HFFc6 (cell line): ENCODE measurements at places on chromosomes 7 and 10. TPM values are rescaled to one million over a fixed set of nuclear protein-coding genes. Genes with fewer than 3 reads are reported as not detected.

Gene FAS
- 51.7 to 56.5 TPM (median 52.1 TPM) in 3 replicates for total RNA-seq

DNA sequence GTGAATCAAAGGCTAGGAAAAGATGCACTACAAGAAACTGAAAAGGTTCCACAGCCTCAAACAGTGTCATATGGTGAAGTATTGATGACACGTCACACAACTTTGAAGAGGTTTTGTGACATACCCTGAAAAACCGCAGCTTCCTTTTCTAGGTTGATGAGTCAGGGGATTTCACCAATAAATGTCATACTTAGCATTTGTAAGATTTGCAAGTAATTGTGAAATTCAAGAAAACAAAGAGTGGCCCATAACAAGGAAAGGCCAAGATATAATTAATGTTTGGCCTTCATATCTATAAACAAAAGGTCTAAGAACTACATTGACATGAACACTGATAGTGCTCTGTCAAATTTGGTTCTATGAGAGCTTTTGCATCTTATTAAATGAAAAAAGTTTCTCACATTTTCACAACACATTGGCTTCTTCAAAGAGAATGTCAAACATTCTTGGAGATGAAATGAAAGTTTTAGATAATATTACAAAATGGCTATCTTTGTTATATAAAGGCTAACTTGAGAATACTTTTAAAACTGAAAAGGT is 62.0 kb upstream of the NAMPT start:
- DNase-seq: peak; percentile 87

GRCh38 chr7:134798155-134798554 is 18.7 kb downstream of the CALD1 start:
- no peak for DNase-seq

GRCh38 chr7:43117095-43117494 is 4.6 kb downstream of the HECW1 start:
- no peak for DNase-seq

GRCh38 chr7:1562597-1563051 is 6.6 kb upstream of the TMEM184A start:
- DNase-seq: no peak

Gene PHYHIPL
- total RNA-seq: not detected in 2 replicates

Gene WASHC2C
- 28.3 to 31.6 TPM (median 28.6 TPM) in 3 replicates for total RNA-seq

DNA sequence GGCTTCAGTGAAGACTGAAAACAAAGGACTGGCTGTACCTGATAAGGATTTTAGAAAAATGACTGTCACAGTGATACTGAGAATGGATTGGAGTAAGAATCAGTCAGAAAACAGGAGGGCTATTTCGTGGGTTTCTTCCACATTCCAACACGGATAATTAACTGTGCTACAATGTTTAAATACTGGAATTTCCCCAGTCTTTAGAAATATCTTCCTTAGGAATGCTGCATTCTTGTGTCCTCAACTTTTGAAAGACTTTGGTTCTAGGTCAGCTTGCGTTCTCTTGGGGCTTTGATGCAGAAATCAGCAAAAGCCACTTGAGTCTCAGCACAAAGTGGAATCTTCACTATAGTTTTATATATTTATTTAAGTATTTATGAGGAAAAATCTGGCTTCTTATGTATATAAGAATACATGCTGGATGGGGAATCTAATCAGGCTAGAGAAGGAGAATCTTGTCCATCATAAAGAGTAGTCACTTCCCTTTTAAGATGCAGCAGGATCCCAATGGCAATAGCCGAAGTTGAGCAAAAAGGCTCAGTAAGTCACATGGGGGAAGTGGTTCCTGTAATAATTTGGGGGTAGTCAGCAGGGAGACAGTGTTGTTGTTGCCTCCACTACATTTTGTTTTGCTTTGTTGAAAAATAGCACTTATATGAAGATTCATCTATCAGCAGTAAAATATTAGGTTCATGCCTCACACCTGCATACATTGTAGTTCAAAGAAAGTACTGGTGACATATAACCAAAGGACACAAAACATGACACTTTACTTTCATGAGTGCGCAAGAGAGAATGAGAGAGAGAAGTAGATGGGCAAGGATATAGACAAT is 86.0 kb downstream of the CH25H start:
- no peak for DNase-seq

- no peak for DNase-seq
Measured at GRCh38 chr7:149071641-149072437, 18.7 kb downstream of the ZNF786 start.

Gene CARD11
- not detected in 2 replicates for total RNA-seq

Gene FAM13C
- total RNA-seq: not detected in 3 replicates

Gene SSC4D
- 0.23 and 0.89 TPM in 2 replicates for total RNA-seq

Gene OLAH
- not detected in 3 replicates for total RNA-seq

Gene ANKRD22
- total RNA-seq: not detected in 3 replicates

- DNase-seq: no peak
Measured at GRCh38 chr7:87482115-87482514, 6.6 kb upstream of the ABCB4 start.

Gene AFAP1L2
- total RNA-seq: not detected in 3 replicates

DNA sequence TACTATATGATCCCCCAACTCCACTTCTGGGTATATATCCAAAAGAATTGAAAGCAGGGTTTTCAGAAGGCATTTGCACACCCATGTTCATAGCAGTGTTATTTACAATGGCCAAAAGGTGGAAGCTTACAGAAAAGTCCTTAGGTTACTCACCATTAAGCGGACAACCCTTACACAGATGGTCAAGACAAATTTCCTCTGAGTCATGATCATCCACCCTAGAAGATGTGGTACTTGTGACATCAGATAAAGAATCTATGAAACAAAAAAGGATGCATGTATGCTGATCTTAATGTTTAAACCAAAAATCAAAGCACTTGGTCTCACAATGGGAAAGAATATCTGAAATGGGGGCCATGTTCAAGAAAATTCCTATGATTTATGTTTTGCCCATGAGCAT is 31.1 kb downstream of the ZC3HAV1 start:
- peak; percentile 42 for DNase-seq

DNA sequence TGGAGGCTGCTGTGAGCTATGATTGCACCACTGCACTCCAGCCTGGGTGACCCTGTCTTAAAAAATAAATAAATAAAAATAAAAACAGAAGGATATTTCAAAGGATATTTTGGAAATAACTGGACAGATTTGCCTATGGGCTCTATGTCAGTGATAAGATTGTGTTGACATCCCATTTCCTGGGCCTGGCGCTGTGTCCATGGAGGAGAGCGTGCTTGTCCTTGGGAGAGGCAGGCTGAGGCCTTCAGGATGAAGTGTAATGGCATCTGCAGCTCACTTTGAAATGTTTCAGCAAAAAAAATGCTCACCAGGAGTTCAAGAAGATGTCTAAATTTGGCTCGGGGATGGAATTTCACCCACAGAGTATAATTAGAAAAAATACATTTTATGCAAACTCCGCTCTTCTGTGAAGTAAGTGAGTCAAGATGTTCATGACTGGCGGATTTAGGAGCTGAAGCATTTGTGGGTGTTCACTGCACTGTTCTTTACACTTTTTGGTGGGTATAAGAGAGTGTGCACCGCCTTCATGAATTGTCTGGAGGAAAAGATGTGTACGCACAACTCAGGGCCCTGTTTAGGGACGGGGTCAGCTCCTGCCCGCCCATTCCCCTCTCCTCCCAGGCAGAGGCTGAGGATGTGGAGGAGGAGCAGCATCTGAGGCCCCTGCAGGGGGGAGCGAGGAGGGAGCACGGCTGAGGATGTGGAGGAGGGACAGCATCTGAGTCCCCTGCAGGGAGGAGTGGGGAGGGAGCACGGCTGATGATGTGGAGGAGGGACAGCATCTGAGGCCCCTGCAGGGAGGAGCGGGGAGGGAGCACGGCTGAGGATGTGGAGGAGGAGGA is 18.5 kb upstream of the FOXL3 start:
- peak; percentile 6 for DNase-seq

Gene RGR
- not detected in 3 replicates for total RNA-seq

DNA sequence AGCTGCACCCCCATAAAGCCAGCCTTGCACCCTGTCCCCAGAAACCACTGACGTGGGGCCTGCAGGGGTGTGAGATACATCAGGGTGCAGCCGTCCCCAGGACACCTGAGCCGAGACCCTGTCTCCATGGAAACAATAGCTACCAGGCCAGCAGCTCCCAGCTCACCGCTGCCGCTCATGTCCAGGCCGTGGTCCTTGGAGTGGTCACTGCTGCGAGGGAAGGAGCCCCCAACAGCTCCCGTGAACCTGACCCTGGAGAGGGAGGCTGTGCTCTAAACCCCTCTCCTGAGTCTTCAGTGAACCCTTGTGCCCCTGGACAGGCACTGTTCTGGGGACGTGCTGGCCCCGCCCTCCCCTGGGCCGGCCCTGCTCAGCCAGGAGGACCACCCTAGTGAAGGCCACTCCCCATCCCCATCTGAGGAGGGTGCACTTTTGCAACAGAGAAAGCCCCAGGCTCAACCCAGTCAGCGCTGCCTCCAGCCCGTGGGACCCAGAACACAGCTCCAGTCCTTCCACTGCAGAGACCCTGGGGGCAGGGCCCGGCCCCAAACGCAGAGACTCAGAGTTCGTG is 19.6 kb upstream of the INPP5A start:
- no peak for DNase-seq

DNA sequence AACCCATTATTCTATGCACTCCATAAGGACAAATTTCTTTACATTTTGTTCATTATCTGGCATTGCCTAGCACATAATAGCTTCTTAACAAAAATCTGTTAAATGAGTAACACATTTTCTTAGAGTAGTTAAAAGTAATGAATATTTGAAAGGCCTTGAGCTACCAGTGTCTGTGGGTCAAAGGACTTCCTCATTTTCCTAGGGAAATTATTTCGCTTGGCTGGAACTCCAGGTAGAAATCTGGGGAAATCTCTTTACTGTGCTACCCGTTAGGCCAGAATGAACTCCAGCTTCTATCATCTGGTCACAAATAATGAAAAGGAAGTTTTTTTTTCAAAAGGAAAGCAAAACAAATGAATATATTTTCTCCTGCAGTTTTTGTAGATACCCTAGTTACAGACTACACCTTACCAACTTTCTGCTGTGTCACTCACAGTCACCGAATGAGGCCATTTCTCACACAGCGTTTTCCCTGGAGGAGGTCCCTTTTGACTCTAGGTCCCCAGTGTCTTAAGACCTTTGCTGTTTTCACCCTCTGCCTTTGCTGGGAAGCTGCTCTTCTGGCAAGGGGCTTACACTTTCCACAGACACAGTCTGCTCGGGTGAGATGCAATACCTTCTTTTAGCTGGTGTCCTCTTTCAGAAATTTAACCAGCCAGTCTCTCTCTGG is 1.6 kb downstream of the SAMD9L start:
- DNase-seq: no peak

DNA sequence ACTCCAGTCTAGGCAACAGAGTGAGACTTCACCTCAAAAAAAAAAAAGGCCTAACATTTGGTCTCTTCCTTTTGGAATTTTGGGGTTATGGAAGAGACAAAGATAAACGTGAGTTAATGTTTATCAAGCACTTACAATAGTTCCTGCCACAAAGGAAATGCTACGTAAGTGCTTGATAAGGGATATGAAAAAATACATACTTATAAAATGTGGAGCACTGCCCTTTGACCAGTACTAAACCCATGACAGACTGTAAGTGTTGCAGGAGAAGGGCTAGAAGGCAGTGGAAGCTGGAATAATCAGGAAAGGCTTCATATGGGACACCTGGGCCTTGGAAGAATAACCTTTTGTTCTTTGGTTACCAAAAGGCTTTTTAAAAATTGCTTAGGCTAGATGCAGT is 25.5 kb downstream of the TMEM248 start:
- no peak for DNase-seq

Gene KIAA1549
- total RNA-seq: 7.0 and 10.9 TPM in 2 replicates

Gene KCTD7
- total RNA-seq: 8.7 to 10.8 TPM (median 10.6 TPM) in 3 replicates

- DNase-seq: no peak
Measured at GRCh38 chr7:2060701-2061100, 172.0 kb downstream of the MAD1L1 start.

- peak; percentile 4 for DNase-seq
Measured at GRCh38 chr7:78368771-78369170, 570.2 kb downstream of the PHTF2 start.

DNA sequence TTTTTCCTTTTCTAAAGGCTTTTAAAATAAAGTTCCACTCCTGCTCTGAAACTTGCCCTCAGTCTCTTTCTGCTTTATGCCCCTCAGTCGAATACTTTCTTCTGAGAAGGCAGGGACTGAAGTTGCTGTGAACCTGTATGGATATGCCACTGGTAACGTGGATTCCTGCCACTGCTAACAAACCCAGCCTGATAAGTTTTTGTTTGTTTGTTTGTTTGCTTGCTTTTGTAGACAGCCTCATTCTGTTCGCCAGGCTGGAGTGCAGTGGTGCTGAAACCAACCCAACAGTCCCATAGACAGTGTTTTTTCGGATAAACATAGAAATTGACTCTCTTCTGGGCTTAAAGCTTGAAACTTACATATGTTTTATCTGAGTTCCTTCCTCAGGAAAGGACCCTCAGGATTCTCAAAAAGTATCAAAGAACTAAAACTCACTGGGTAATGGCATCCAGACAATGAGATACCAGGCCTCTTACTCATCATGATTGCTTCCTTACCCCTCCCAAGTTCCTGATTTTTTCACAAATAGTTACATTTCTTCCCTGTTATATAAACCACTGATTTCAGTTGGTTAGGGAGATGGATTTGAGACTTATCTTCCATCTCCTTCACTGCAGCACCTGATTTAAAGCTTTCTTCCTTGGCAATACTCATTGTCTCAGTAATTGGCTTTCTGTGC is 273.6 kb downstream of the SDHAF3 start:
- no peak for DNase-seq

DNA sequence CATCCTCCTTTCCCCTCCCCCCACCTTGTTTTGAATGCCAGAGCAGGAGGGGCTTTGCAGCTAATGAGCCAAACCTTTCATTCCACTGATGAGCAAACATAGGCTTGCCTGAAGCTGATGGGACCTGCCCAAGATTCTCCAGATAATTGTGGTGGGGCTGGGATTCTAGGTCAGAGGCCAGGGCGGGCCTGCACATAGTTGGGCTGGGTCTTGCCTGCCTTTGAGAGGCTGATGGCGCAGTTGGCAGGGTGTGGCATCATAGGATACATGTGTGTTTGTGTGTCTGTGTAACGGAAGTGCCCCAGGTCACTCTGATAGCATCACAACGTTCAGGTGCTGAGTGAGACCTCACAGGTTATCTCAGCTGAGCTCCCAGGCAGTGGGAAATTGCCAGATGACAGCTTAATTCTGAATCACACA is 22.9 kb downstream of the BTBD16 start:
- no peak for DNase-seq

DNA sequence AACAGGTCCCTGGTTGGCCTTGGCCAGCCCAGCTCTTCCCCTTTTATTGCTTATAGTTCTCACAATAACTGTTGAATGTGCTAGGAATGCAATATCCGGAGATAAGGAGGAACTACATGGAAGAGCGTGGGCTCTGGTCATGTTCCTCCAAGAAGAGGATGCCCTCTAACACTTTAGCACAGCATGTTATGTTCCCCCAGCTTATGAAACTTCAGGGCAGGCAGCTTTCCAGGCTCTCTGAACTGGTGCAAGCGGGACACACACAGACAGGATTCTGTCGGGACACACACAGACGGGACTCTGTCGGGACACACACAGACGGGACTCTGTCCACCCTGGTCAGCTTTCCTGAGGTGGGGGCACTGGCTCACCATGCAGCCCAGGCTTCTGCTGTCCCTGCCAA is 141.6 kb downstream of the PKD1L1 start:
- no peak for DNase-seq

- DNase-seq: no peak
Measured at GRCh38 chr7:93739424-93739823, 151.1 kb downstream of the TFPI2 start.
